ENCODE measurements at places on chromosomes 1 and 21.

GRCh38 chr1:245762396-245762910 is 607.7 kb downstream of the KIF26B start:
- DNase-seq = no peak

DNA sequence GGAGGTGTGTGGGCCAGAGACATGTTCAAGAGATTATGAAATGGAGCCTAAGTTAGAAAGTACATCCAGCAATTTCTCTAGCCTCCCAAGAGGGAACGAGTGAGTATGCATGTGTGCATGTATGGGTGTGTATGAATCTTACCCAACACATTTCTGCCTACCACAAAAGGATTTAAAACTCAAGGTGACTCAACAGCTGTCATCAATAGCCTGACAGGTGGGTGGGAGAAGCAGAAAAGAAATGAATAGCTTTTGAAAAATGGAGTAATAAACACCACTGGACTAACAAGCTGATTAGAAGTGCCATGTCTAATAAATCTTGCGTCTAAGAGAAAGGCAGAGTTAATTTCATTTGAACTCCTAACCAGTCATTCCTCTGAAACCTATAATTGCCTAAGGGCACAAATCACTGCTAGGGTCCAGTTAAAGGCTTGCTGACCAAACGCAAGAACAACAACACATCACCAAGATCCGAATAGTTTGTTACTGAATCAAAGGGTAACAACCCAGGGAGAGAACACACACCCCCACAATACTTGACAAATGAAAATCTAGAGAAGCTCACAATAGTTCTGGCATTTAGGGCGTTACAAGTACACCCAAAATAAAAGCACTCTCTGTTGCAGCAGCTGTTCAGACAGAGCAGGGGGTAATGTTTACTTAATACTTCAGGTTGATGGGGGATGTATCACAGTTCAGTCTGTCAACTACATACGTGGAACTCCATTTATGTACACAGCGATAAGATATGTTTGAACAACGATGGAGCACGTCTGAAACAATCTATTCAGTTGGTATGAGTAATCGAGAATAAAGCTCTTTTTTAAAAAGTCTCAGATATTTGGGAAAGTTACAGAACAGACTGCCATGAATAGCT is 1.4 kb downstream of the KIAA0319L start:
- no peak for DNase-seq

GRCh38 chr1:221392453-221392852 is 349.4 kb downstream of the DUSP10 start:
- no peak for DNase-seq

- no peak for DNase-seq
These were observed 69.7 kb downstream of the TTLL7 start for GRCh38 chr1:83929184-83929583.

GRCh38 chr1:200033511-200034261 is 6.2 kb downstream of the NR5A2 start:
- no peak for DNase-seq

GRCh38 chr1:154888757-154889156 is 18.7 kb upstream of the KCNN3 start:
- DNase-seq = no peak

DNA sequence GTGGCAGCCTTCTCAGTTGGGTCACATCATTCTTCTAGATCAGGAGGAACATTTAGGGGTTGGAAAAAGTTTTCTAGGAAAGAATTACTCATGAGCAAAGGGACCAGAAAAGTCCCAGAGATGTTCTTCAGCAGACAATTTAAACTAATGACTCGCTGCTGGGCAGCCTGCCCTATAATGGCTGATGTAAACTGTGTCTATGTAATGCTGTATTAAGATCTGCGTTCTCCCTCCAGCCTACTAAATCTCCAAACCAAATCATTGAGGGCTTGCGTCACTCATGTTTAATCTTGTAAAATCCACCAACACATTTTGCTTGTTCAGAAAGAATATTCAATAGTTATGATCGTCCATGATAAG is 92.1 kb downstream of the LRRC8C start:
- no peak for DNase-seq

All from activated CD4-positive, alpha-beta T cell treated with anti-CD3 and anti-CD28 coated beads, Interleukin-2, amount 10 ng/mL, durations not matched to agents 7 days and 5 days (primary cell).